Inflammatory macrophage treated with lipopolysaccharide for 4 hours (primary cell): ENCODE measurements at places on chromosomes 7 and 10.

GRCh38 chr10:113486531-113486930, 66.3 kb upstream of the HABP2 start:
- DNase-seq: no peak

GRCh38 chr10:86180861-86181260, 185.7 kb downstream of the GRID1 start:
- no peak for DNase-seq

DNA sequence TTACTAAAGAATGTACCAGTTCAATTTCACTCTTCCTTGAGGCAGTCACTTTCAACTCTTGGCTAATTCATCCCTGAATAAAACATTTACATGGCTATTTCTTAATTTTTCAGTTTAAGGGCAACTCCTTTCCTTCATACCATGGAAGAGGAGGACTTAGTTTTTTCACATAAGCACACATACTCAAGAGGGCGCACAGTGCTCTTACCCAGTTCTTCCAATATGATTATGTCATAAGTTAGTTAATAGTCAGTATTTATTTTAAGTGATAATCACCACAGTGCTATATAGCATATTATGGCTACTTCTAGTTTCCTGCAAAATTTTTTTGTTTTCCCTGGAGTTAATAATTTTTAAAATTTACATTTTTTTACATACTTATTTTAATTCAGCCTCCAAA, 58.6 kb downstream of the SND1 start:
- DNase-seq: no peak

DNA sequence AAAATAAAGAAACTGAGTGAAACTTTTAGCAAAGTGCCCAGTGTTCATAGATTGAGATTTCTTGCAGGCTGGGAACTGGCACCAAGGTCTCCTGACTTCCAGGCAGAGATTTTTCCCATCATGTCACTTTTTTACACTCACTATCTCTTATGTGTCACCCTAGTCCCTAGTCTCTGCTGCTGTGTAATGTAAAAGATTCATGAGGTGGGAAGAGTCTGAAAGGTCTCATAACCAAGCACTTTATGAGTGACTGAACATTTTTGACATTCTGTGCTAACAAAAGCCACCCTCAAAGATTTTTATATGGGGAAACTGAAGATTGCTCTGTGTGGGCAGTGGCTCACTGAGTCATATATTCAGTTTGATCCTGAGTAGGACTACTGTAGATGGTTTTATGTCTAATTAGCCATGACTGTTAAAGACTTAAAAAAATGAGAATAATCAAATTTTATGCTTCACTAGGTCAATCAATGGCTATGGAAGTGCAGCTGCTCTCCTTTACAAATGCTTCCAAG, 900.3 kb upstream of the SORCS1 start:
- no peak for DNase-seq

DNA sequence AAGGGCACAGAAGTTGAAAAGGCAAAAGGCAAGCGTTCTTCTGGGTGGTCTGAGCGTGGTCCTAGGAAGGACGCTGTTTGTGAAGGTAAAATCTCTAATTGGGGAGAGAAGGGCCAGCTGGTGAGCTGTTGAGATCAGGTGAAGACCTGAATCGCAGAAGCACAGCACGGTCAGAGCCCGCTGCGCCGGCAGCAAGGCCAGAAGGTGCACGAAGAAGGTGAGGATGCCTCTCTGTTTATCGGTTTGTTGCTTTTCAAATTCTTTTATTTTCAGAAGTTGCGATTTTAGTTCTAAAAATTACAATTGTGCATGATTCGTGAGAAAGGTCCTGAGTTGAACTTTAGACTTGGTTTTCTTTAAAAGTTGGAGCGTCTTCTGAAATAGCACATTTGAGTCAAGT, 247.8 kb upstream of the FOXK1 start:
- no peak for DNase-seq

GRCh38 chr7:791519-791918, 40.8 kb upstream of the SUN1 start:
- DNase-seq: no peak

DNA sequence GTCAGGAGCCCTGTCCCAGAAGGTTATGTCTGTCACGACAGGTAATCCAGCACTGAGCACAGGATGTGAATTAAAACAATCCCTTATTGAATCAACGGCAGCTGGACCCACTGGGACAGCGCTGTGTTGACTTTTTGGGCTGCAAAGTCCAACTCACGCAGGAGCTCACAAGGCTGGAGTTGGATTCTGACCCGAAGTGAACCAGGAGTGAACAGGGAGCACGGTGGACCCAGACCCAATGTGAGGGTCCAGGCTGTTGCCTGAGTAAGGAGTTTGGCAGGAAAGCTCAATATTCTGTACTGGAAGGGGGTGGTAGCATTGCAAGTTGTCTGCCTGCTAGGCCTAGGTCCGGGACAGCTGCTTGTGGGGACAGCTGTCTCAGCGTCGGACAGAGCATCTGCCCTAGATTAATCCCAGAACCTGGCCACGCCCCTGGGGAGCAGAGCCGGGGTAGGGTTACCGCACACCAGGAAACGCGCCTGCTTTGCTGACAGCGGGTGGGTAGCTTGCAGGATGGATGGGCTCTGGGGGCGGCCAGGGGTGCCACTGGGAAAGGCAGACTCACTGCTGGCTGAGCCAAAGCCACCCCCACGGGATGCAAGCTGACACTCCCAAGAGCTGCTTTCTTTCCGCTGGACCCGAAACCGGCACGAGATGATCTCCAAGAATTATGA, 24.0 kb downstream of the COL26A1 start:
- DNase-seq: no peak
